Stimulated activated CD4-positive, alpha-beta T cell treated with anti-CD3 and anti-CD28 coated beads, Interleukin-1b, Interleukin-23, amount 100 ng/mL, for 4 hours (primary cell): ENCODE measurements at places on chromosomes 3 and 15.
A peak's percentile ranks its signal among the peaks of the same experiment; 100 is the strongest.

DNA sequence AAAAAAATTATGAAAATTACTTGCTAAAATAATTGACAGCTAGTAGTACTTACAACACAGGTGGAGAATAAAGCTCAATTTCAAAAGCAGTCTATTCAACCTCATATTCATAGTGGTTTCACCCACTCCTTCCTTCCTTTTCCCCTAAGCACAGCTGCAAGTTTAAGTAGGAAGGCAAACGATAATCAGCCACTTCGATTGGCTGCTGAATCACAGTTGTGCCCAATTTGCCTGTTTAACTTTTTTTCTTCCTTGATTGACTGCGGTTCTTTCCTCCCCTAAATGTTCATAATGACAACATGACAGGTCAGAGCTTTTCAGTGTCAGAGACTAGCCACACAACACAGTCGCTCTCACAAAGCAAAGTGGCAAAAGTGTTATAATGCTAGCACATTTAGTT, 468.0 kb upstream of the GBE1 start:
- DNase-seq: no peak

DNA sequence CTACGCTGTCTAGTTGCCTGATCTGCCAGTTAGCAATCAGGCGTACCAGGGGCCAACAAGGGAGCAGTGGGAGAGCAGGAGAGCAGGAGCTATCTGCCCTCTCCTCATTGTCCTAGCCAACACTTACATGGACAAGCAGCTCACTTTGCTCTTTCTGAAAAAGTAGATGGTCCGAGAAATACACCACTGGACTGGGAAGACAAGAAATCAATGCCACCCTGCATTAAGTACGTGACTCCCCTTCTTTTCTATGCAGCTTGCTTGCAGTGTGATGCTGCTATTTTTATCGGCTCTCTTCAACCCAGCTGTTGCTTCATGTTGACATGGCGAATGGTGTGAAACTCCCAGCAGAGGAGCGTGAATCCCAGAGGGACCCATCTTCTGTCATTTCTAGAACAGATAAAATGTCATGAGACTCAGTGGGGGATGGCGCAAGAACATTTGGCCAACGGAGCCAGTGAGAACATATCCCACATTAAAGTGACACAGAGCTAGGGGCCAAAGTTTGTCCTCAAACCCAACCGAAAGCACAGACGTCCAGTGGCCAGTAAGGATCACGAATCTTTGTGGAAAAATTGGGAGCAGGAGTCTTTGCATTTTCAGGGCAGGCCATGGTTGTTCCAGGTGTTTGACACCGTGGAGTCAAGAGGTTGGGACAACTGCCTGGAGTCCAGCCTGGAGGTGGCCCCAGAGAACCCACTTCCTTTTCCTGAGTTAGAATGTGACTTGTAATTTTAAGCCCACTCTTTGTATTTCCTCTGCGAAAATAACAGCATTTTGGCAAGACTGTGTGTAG, 53.7 kb upstream of the MEF2A start:
- no peak for DNase-seq

GRCh38 chr3:46849045-46849631, 14.1 kb downstream of the MYL3 start:
- no peak for DNase-seq

- no peak for DNase-seq
Measured at GRCh38 chr3:143998266-143998665, 26.6 kb downstream of the DIPK2A start.

GRCh38 chr15:58724466-58724865, 25.0 kb downstream of the ADAM10 start:
- DNase-seq: no peak

DNA sequence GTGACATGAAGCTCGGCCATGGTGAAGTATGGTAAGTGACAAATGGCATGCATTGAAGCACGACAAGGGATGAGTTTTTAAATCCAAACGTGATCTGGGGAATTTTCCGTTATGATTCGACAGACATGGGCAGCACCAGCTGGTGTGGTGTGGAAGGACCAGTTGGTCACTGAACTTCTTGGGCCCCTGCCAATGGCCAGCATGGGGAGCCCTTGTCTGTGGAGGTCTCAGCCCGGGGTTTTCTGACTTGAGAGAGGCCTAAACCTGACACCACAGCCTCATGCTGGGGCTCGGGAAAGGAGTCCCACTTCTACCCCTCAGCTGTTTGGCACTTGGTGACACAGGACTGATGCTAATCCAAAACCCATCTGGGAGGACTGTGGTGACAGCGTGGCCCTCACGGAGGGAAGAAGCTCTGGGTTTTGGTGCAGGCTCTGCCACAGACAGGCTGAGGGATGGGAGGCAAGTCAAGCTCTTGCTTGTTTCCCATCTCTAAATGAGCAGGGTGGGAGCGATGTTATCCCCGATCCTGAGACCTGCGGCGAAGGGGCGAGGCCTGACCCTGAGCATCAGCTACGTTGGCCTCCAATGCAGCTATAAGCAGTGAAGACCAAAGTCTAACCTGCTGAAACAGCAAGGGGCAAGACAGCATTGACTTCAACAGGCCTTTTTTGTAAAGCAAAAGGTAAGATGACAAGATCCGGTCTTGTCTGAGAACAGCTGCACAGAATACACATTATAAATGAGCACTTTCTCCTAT, 69.5 kb downstream of the ATP1B3 start:
- no peak for DNase-seq

DNA sequence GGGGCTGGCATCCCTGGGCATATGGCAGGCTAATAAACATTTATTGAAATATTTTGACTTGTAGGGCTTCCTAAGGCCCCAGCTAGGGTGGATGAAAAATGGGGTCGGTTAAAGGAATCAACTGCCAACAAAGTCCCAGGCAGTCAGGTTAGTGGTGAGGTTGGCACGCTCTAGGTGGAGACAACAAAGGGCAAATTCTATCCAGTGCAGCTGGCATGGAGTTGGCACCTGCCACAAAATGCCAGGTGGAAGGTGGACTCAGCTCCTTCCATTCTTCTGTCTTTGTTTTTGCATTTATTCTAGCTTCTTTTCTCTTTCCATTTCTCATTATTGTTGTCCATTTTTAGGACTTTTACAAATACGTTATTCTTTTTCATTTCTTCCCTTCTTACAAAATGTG, 31.0 kb downstream of the LCMT2 start:
- no peak for DNase-seq

GRCh38 chr3:49831341-49831740, 17.6 kb upstream of the UBA7 start:
- no peak for DNase-seq

GRCh38 chr3:78725703-78726246, 1042.0 kb downstream of the ROBO1 start:
- no peak for DNase-seq

DNA sequence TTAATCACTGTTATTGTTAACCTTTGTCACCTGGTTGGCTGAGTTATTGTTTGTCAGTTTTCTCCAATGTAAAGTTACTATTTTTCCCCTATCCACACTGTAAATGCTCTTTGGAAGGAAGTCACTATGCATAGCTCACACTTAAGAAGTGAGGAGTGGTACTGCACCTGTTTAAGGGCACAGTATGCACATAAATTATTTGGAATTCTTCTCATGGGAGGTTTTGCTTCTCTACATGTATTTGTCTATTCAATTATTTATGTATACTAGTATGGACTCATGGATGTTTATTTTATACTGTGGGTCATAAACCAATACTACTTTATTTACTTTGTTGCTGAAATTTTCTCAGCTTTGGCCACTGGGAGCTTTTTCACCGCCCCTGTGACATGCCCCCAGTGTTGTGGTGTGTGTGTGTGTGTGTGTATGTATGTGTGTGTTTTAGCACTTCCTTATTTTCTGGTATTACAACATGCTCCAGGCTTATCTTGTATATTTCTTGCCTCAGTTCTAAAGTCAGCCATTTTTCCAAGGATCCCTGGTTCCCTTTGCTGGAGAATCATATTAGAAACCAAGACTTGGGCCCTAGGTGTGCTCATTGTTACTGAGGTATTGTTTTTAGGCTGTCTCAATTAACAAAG, 290.5 kb downstream of the KBTBD8 start:
- DNase-seq: no peak

DNA sequence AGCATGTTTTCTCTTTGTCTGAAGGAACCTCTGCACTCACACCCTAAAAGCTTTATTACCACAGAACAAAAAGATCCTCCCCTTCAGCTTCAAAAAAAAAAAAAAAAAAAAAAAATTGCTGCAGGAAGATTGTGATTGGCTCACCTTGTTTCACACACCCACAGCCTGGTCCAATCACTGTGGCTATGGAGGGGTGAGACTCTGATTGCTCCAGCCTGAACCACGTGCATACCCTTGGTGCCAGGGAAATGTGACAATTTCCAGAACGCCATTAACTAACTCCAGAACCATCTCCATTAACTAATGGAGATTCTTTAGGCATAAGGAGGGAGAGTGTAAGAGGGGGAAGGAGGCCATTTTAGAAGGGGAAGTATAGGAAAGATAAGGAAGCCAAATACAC, 106.5 kb upstream of the CRBN start:
- no peak for DNase-seq

DNA sequence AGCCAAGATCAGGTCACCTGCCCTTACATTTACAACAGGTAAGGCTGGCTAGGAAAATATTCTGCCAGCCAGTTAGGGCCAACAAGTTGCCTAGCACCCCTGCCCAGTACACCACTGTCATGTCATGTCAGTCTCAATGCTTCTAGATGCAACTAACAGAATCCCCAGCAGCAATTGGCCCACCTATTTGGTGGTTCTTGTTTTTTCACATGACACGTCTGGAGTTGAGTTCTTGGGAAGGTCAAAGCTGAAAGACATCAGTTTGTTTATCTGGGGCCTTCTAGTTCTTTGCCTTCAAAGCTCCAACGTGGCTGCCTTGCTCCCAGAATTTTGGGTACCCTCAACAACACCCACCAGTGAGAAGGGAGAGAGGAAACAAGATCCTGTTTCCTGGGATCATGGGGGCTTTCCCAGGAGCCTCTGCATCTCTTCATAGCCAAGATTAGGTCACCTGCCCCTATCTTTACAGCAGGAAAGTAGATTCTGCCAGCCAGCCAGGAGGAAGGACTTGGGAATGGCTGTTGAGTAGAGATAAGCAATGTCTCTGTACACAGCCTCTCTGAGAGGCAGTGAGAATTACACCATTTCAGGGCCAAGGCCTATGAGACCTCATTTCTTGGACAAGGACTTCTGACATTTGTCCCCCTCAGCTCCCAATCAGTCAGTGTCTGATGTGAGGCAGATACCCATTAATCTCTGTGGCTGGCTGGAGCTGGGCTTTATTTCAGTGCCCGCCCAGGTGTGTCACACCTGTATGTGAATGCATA, 8.6 kb downstream of the GPX1 start:
- no peak for DNase-seq

- DNase-seq: no peak
Measured at GRCh38 chr3:169179722-169180121, 483.8 kb downstream of the MECOM start.

DNA sequence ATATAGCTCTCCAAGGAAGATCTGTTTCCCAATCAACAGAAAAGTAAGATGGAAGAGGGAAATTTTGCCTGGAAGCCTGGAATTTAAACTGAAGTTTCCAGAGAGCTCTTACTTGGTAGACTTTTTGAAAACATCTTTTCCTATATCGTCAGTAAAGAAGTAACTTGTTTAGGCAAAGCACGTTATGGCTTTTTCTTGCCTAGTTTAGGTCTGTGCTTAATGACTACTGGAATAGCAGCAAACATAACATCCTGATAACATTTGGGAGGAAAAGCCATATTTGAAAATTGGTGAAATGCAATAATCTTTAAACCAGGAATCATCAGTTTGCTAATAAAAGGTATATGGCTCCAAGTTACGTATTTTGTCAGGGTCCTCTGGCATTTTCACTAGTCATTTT, 160.4 kb upstream of the CGNL1 start:
- no peak for DNase-seq

DNA sequence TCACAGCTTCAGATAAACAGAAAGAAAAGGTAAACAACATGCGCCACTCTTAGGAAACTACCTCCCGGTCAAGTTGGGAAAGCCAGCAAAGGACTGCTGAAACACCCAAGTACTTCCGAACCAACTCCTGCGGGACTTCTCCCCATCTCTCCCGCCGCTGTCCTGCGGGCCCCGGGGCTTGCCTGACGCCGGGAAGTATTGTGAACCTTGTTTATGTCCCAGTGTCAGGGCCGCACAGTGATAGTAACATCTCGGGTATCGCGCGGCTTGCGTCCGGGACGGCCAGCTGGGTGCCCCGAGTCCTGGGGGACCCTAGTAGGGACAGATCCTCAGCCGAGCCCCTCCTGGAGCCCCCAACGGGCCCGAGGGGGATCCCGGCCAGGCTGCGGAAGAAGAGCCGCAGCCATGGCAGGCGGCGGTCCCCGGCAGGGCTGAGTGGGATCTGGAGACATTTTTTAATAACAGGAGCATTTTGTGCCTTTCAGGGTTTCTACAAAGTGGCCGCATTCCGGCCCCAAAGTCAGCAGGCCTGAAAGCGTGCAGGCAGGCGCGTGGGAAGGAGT, 756 bp downstream of the CLPX start:
- DNase-seq: peak; percentile 6

DNA sequence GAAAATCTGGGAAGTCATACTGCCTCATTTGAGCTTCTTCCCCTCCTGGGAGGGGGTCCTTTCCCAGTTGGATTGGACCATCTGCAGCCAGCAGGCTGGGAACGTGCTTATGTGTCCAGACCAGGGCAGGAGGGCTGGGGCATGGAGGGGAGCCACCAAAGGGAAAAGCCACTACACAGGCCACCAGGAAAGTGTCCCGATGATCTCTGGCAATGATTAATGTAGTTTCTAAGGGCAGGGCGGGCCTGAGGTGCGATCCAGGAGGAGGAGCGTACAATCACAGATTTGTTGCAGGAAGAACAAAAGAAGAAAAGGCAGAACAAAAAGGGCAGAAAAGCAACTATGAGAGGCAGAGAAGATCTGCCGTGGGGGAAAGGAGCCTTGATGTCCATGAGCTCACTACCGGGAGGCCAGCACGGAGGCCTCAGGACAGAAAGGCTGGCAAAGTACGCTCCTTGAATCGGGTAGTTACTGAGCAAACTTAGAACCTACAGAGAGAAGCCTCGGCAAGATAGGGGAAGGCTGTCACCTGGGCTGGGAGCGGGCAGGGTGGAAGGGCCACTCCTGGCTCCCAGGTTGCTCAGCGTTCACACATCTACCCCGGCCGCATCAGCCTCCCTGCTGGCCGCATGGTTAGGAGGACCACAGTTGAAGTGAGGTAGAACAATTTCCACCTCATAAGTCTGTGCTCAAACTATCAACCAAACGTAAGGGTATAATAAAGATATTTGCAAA, 79.5 kb upstream of the PCSK6 start:
- no peak for DNase-seq

GRCh38 chr3:174957081-174957480, 97.9 kb downstream of the NAALADL2 start:
- no peak for DNase-seq

GRCh38 chr3:19347671-19348070, 199.4 kb downstream of the KCNH8 start:
- no peak for DNase-seq

- DNase-seq: no peak
Measured at GRCh38 chr15:57931570-57931969, 133.9 kb downstream of the ALDH1A2 start.

DNA sequence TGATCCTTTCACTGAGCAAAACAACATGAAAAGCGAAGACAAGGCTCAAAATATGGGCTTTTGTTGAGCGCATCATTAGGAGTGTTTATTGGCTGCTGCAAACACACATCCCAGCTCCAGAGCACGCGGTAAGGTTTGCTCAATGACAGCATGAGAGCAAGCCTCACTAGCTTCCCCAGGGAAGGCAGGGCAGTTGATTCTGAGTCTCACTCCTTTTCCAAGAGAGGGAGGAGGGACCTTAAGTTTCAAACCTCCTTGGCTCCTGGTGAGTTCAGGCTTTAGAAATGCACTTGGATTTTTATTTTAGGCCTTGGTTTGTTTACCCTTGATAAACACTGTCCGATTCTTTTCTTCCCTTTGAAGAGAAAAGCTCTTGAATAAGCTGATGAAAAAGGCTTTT, 69.1 kb upstream of the CACNA2D3 start:
- DNase-seq: no peak

GRCh38 chr3:196694202-196694638, 17.8 kb downstream of the CEP19 start:
- DNase-seq: no peak
